GM23338 (cell line): ENCODE measurements at places on chromosomes 16 and 17.

- DNase-seq, result no peak
These were observed 58.1 kb downstream of the SLFN11 start for GRCh38 chr17:35315283-35315682.

- DNase-seq, result peak; percentile 8
These were observed 72.4 kb downstream of the NOG start for GRCh38 chr17:56665864-56666263.

DNA sequence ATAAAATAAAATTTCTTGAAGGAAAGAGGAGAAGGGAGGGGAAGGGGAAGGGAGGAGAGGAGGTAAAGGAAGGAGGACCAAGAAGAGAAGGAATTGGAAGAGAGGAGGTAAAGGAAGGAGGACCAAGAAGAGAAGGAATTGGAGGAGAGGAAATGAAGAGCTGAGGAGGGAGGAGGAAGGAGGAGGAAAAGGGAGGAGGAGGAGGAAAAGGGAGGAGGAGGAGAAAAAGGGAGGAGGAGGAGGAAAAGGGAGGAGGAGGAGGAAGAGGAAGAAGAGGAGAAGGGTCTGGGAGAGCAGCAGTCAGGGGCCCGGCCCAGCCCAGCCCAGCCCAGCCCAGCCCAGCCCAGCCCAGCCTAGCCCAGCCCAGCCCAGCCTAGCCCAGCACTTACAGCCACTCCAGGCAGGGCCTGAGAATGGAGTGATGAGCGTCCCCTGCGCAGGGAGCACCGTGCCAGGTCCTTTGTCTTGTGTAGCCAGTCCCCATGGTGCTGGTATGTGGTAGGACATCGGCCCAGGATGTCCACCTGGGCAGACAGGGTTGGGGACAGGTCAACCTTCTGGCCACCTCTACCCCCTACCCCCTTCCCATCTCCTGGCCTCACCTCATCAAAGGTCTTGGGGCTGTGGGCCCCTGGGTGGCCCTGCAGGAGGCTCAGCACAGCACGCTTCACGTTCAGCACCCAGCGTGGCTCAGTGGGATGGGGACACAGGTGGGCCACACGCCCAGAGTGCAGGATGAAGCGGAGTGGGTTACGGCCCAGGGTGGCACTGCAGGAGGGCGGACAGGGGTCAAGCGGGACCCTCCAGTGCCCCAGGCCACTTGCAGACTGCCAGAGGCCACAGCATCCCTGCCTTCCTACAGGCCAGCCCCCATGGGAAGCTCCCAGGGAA is 70.9 kb downstream of the LITAF start:
- no peak for DNase-seq

DNA sequence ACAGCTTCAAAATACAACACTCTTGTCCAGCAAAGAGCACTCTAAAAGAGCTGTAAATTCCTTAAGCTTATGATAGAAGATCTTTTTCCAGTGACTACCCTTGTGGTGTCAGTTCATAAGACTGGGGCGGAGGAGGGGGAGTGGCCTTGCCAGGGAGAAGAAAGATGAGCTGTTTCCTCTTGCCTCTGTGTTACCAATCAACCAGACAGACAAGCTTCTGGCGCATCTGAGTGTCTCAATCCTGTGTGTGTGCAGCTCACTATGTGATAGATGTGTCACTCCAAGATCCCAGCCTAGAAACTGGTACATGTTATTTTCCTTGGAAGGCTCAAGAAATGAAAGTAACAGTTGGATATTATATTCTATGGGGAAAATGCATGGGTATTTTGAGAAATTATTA is 167.4 kb upstream of the CACNG3 start:
- peak; percentile 16 for DNase-seq

GRCh38 chr17:75181608-75182318 is 996 bp downstream of the SUMO2 start:
- peak; percentile 39 for DNase-seq

DNA sequence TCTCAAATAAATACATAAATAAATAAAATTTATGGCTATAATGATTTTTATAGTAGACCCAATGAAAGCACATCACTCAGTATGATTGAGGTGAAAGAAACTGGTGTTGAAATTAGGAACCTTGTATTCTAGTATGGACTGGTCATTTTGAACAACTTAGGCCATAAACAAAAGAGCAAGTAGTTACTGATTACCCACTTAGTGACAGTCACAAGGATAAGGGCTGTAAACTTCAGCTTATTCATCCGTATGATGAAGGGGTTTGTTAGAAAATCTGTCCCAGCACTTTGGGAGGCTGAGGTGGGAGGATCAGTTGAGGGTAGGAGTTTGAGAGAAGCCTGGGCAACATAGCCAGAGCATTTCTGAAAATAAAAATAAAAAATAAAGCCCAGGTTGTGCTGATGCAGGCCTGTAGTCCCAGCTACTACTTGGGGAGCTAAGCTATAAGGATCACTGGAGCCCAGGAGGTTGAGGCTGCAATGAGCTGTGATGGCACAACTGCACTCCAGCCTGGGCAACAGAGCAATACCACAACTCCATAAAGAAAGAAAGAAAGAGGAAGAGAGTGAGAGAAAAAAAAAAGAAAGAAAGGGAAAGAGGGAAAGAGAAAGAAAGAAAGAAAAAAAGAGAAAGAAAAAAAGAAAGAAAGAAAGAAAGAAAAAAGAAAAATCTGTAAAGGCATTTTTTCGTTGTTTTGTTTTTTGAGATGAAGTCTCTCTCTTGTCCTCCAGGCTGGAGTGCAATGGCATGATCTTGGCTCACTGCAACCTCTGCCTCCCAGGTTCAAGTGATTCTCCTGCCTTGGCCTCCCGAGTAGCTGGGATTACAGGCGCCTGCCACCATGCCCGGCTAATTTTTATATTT is 4.2 kb upstream of the SPAG9 start:
- DNase-seq, result no peak
